Thymus (tissue), 14 donors: ENCODE measurements at places on chromosomes 2 and 18. TPM values are rescaled to one million over a fixed set of nuclear protein-coding genes. Genes with fewer than 3 reads are reported as not detected.

- no peak for DNase-seq
Measured at GRCh38 chr18:62505669-62506494, 16.9 kb upstream of the ZCCHC2 start.

- DNase-seq, result no peak
Measured at GRCh38 chr2:120596191-120596811, 139.4 kb upstream of the GLI2 start.

GRCh38 chr2:220555961-220556630 lies 928.7 kb downstream of the SLC4A3 start:
- no peak for DNase-seq

DNA sequence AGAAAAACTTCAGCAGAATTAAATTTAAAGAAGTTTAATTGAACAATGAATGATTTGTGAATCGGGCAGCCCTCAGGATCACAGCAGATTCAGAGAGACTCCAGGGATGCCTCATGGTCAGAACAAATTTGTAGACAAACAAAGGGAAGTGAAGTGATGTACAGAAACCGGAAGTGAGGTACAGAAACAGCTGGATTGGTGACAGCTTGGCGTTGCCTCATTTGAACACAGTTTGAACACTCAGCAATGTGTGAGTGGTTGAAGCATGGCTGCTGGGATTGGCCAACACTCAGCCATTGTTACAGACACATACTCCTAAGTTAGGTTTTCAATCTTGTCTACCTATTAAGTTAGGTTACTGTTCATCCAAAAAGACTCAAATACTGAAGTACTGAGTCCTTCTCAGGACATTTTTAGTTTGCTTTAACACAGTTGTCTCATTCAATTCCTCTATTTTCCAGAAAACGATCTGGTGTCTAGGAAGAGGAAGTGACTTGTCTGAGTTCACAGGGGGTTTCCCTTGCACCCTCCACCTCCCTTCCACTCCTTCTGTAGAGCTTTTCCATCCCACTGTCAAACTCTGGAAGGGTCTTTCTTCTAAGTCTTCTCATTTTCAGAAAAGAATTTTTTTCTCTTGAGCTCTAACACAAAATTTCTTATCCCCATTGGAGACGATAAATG lies 137.9 kb downstream of the SLC4A3 start:
- DNase-seq, result no peak

APOB gene
- total RNA-seq, result 0.09 TPM

SKOR2 gene
- total RNA-seq, result not detected

DNA sequence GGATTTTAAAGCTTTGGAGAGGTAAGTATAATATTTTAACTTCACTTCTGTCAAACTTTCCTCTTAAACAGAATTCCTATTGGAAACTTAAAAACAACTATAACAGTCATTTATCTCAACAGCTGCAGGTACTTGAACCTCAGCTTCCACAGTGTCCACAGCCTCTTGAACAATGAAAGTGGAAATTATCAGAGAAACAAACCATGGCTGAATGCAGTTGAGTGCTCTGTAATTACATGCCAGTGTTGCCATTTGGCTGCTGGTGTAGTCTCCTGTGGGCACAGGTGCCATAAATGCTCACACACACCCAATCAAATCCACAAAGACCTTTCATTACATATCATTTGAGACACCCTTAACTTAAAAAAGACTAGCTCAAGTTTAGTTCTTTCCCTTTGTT lies 125.1 kb downstream of the CPS1 start:
- no peak for DNase-seq

DNA sequence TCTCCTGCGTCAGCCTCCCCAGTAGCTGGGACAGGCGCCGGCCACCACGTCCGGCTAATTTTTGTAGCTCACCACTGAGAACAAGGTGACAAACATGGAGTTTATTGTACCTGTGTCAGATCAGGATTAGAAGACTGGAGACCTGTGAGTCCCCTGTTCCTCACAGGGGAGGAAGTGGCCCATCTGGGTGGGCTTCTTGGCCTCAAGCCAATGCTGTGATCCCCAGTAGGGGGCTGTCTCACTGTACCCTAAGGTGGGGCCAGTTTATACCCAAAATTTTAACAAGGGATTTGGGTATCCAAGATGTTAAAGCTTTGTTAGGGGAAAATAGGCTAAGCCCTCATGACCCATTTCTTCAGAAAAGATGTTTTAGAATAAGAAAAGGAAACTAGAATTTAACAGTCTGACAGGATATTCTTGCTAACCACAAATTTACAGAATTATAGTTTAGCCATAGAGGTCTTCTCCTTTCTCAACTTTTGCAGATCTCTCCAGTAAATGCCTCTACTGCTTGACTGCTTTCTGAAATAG lies 16.3 kb downstream of the PCBP1 start:
- DNase-seq, result no peak

FHL2 gene
- total RNA-seq, result 14.2 TPM

GRCh38 chr2:102050854-102051391 lies 59.2 kb downstream of the IL1R2 start:
- DNase-seq, result no peak

DNA sequence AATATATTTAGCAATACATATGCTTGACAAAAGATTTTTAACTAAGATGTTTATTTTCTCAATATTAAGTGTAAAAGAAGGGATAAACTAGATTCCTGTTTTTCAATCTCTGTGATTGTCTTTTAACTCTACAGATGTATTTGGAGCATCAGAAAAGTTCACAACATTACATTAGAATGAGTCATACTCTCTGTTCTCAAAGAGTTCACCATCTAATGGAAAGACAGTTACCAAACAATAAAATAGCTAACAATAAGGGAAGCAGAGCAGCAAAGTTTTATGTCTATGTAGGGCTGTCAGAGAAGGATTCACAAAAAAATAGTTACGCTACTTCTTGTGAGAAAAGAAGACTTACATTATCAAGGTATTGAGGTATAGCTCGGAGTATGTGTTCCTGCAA lies 109.2 kb upstream of the MAP2 start:
- no peak for DNase-seq

GRCh38 chr2:75284345-75284744 lies 85.0 kb upstream of the TACR1 start:
- no peak for DNase-seq

CDH7 gene
- 2.5 TPM for total RNA-seq

GRCh38 chr2:235605312-235606003 lies 111.6 kb downstream of the AGAP1 start:
- peak; percentile 15 for DNase-seq

MAL gene
- total RNA-seq, result 190 TPM

DNA sequence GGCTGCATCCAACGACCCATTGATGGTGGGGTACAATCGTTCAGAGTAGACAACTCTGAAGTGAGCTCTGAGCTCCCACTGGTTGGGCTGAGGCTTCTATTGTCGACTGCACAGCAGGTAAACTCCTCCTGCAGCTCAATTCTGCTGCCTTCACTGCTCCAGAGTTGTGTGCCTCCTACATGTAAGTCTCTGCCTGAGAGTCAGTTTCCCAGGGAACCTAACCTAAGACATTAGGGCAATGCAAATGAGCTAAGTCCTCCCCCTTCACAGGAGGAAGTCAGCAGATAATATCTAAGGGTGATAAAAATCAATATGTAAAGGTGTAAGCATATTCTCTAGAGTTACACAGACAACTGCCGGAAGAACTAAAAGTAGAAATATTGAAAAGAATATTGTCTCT lies 22.5 kb upstream of the ACYP2 start:
- DNase-seq, result peak; percentile 21

- DNase-seq, result no peak
Measured at GRCh38 chr2:5364361-5364760, 327.8 kb upstream of the SOX11 start.

DNA sequence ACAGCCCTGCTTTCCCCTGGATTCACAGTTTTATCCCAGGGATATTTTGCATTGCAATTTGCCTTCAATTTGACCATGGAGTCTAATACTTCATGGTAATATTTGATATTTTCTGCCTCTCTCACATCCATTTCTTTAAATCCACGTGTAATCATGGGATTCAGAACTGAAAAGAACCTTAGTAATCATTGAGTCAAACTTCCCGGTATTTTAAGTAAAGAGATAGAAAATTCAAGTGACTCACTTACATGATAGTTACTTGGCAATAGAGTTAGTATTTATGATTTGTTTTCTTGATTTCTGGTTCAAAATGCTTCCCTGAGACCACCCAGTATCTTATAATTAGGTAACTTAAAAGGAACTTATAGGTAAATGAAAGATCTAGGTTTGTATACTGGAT lies 33.7 kb upstream of the CDC42EP3 start:
- no peak for DNase-seq

GCG gene
- total RNA-seq, result 1.7 TPM

CCDC141 gene
- total RNA-seq, result 5.8 TPM

- no peak for DNase-seq
Measured at GRCh38 chr2:190425221-190425866, 17.2 kb downstream of the MFSD6 start.

DNA sequence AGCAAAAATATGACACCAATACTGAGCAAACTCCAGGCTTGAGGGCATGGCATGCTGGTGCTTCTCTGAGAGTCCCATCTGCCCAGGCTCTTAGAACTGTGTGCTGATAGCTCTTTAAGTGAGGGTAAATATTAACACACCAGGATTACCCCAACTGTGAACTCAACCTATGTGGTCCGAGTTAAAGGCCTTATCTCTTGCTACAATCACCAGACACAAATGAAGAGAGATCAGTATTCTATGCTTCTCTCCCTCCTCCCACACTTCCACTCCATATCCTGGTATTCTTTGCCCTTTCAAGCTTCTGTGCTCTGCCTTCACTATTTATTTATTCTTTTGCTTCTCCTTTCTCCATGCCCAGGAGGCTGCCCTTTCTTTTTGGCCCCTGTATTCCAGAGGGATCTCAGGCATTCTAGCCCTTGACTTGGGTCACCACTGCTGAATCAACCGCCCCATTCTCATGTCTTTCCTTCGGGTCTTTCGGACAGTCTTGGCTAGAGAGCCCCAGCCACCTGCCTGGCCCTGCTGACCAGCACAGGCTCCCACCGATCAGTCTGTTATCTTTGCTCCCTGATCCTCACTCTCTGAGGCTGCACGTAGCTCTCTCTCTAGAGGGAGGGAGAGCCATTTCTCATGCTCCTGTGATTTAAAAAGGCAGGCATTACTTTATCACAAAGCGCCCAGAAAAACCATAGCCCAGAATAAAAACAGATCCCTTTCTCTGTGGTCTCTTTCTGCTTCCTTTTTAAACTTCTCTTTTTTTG lies 17.2 kb upstream of the HK2 start:
- DNase-seq, result no peak

GRCh38 chr2:39620067-39620466 lies 45.6 kb upstream of the TMEM178A start:
- peak; percentile 20 for DNase-seq

DNA sequence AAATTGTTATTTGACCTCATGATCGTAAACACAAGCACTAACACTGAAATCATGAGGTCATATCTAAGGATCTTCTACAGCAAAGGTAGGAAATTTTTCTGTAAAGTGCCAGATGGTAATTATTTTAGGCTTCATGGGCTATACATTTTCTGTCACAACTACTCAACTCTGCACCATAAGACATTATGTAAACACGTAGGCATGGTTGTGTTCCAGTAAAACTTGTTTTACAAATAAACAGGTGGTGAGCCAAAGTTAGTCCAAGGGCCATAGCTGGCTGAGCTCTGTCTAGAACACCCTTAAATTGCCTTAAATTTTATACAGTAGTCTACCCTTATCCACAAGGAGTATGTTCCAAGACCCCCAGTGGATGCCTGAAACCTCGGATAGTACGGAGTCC lies 147.3 kb upstream of the CYP1B1 start:
- no peak for DNase-seq

DNA sequence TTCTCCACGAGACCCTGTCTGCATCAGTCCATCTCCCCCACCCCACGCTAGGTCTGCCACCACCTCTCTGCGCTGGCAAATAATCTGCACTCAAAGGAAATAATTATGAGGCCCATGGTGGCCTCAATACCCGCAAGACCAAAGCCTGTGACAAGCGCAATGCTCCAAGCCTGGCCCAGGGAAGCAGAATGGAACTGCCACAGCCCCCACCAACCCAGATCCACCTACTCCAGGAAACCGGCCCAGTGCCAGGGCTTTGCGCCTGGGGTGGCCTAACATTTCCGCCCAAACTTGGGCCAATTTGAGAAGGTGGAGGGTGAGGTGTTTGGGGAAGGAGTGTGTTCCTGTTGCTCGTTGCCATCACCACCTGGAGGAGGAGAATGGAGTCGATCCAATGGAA lies 26.0 kb upstream of the ATOH8 start:
- no peak for DNase-seq

- no peak for DNase-seq
Measured at GRCh38 chr2:59077981-59078531, 836.9 kb upstream of the FANCL start.

LRRTM4 gene
- 0.09 TPM for total RNA-seq

GRCh38 chr2:137348301-137348700 lies 583.0 kb downstream of the THSD7B start:
- DNase-seq, result no peak

GRCh38 chr2:14928056-14928455 lies 295.5 kb downstream of the LRATD1 start:
- no peak for DNase-seq

- DNase-seq, result no peak
Measured at GRCh38 chr2:108910011-108910431, 79.0 kb downstream of the EDAR start.
